T follicular helper cell (primary cell): ENCODE measurements at places on chromosomes 1 and 21.
A peak's percentile ranks its signal among the peaks of the same experiment; 100 is the strongest.

DNA sequence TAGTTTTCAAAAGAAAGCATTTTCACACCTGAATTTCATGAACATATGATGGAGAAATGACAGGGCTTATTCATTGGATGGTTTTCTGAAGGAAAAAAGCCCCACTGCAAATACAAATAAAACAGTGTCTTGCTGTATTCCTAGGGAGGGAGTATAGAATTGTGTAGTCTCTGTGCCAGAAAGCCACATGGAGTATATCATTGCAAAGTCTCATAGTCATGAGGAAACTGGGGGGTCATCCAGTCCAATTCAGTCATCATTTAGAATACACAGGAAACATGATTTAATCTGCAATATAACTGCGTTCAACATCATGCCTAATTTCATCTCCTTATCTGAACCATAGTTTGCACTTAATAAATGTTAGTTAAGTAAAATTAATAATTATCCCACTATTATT lies 222.3 kb downstream of the NTNG1 start:
- DNase-seq: no peak

- DNase-seq: no peak
Observed at GRCh38 chr1:2384941-2385481, 6.3 kb downstream of the MORN1 start.

GRCh38 chr1:200483491-200484143 lies 73.8 kb upstream of the ZNF281 start:
- DNase-seq: peak; percentile 9

DNA sequence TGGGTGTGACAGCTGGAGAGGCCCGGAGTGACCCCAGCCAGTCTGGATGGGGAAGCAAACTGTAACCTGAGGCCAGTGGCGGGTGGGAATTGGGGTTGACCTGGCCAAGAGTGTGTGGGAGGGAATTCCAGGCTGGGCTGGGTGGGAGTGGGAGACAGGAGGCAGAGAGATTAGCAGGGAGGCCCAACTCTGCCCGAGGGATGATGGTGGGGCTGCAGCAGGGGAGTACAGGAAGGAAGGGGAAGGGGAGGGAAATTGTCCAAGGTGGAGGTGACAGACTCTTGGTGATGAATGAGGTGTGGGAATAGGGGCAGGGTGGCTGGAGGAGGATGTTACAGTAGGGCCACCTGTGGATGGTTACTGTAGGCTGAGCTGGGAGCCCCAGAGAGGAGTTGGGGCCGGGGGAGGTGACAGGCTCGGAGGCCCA lies 40.4 kb downstream of the HUNK start:
- DNase-seq: no peak

GRCh38 chr1:33683913-33684312 lies 180.0 kb upstream of the HMGB4 start:
- no peak for DNase-seq

GRCh38 chr1:234546890-234547788 lies 62.8 kb downstream of the IRF2BP2 start:
- DNase-seq: no peak

- DNase-seq: no peak
Observed at GRCh38 chr1:178155481-178156255, 61.8 kb downstream of the RASAL2 start.

GRCh38 chr1:66777831-66778230 lies 23.2 kb downstream of the INSL5 start:
- DNase-seq: no peak

DNA sequence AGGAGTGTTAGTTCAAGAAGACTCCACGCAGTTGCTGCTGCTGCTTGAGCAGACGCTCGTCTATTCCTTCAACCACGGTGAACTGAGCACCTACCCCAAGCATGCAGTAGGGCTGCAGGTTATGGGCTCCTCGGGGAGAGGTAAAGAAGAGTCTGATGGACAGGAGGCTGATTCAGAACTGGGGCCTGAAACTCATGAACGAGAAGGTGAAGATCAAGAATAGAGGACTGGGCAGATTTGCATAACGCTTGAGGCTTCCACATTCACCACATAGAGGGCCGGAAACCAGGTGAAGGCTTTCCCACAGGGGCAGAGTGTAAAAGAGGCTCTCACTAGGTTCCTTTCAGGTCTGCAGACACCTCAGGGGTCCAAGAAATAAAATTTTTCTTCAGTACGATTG lies 9.1 kb downstream of the ABCA4 start:
- no peak for DNase-seq

- DNase-seq: no peak
Observed at GRCh38 chr1:90817399-90817798, 100.3 kb upstream of the BARHL2 start.

GRCh38 chr1:160652924-160653619 lies 6.2 kb upstream of the SLAMF1 start:
- no peak for DNase-seq

DNA sequence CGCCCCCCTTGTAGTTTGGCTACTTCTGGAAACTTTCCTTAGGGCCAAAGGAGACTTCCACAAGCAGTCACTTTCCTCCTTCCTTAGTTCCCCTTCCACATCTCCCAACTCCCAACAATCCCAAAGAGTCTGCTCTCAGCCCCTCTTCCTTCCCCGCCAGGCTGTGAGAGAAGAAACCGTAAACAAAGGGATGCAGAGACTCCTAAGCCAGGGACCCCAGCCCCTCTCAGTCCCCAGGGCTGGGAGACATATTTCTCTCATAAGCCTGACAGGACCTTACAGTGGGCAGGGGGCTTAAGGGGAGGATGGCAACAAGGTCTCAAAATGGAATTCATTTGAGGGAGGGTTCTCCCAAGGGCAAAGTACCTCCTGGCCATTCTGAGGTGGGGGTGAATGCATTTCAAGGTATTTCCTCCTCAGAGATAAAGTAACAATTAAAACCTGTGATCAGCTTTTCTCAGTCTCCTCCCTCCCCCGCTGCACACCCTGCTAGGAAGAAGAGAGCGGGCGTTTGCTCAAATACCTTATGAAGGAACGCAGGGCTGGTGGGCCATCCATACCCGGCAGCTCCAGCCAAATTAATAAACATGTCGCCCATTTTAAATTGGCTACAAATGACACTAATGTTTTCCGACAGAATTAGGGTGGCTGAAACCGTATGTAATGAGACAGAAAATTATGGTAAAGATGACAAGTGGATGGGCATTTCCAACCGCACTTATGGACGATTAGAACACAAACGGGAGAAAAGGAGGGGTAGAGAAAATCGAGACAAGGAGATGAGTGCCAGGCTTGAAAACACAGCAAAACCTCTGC lies 4.0 kb downstream of the BARHL2 start:
- DNase-seq: no peak

- no peak for DNase-seq
Observed at GRCh38 chr1:39080831-39081270, 54.7 kb downstream of the NDUFS5 start.
